ENCODE measurements at places on chromosomes 6 and 20.

GRCh38 chr6:150134280-150134920, 8.4 kb upstream of the PPP1R14C start:
- no peak for DNase-seq

DNA sequence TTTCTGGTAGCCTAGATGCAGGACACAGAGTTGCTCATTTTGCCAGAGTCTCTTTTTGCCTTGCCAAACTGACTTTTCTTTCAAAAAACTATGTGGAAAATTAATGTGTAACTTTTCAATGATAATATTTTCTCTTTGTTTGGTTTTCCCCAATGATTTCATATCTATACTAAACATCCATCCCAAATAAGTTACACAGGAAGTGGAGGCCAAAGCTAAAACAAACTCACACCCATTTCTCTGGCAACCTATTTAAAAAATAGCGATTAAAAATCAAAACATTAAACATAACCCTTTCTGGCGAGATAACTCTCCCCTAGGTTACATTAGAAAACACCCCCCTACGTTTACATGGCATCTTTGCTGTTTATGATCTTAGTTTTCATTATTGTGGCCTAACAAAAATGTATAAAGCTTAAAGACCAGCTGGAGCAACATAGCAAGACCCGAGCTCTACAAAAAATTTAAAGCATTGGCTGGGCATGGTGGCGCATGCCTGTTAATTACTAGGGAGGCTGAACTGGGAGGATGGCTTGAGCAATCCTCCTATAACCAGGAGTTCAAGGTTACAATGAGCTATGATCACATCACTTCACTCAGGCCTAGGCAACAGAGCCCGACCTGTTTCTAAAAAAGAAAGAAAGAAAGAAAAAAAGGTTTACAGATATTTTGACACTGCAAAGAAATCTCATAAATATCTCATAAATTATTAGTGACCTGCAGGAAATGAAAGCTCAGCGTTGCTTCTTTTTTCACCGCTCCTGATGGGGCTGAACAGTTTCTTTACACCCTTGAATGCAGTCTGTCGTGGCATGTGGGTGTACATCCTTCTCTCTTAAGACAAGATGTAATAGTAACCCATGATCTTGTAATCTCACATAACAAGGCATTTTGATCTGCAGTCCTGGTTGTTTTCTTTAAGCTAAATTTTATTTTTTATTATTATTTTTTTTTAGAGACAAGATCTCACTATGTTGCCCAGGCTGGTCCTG, 32.8 kb upstream of the CEP85L start:
- DNase-seq = no peak

DNA sequence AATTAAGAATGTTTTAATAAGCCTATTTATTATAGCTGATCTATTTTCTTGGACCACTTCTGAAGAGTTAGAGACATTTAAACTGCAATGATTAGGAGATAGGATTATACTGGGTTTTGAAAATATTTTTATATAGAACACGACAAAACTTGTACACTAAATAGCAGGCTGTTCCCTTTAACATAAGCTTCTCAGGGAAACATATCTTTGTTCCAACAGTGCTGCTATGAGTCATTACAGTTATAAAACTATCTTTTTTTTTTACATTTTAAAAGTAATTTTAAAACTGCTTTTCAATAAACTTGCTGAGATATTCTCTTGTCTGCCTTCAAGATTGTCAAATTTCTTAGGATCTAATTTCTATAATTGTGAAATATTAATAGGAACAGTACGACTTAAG, 389.1 kb downstream of the ARHGAP18 start:
- no peak for DNase-seq

DNA sequence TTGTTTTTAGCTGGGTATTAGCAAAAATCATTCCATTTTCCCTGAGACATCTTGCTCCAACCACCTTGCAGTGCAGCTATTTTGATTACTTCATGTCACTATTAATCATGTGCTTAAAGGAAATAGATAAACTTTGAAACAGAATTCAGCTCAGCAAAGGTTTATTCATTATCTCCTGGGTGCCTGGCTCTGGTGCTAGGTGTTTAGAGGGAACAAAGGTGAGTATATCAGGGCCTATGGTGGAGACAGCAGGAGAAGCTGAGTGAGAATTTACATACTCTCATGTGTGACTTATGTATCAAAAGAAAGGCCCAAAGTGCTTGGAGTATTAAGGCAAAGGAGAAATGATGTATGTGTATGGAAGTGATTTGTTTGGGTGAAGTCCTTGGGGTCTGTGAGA, 63.8 kb upstream of the BMP2 start:
- DNase-seq = no peak

GRCh38 chr6:132405143-132405915, 4.1 kb upstream of the MOXD1 start:
- DNase-seq = no peak

- no peak for DNase-seq
Measured at GRCh38 chr6:1390946-1391799, 1.8 kb downstream of the FOXF2 start.

GRCh38 chr6:22028403-22029090, 268.3 kb downstream of the PRL start:
- DNase-seq = no peak

DNA sequence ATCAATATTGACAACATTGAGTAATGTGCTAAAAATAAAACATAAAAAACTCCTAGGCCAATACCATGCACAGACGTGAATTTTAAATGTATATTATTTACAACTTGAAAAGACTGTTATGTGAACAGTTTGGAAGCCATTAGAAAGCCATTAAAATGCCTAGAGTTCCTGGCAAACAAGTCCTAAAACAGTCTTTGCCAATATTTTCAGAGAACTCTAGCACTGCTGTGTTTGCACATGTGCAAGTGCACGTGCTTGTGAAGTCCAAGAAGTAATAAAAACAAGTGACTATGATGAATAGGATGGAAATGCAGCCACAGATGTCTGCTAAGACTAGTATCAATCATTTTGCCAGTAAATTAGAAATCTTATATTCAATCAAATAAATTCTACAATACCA, 1447.6 kb downstream of the GRIK2 start:
- DNase-seq = no peak

DNA sequence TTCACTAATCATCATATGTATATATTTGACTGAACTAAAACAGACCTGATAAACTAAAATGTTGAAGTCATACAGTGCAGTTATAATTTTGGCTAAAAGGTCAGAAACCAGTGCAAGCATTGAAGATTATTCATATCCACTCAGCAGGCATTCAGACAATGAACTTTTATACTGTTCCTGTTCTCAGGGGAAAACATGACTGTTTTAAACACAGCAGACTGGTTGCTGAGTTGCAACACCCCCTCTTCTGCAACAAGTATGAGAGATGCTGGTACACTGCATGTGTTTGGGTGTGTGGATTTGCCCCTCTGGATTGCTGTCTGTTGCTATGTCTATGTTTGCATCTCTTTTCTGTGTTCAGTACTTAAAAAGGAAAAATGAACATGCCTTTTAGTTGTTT, 206.8 kb downstream of the EYA4 start:
- DNase-seq = peak; percentile 65

DNA sequence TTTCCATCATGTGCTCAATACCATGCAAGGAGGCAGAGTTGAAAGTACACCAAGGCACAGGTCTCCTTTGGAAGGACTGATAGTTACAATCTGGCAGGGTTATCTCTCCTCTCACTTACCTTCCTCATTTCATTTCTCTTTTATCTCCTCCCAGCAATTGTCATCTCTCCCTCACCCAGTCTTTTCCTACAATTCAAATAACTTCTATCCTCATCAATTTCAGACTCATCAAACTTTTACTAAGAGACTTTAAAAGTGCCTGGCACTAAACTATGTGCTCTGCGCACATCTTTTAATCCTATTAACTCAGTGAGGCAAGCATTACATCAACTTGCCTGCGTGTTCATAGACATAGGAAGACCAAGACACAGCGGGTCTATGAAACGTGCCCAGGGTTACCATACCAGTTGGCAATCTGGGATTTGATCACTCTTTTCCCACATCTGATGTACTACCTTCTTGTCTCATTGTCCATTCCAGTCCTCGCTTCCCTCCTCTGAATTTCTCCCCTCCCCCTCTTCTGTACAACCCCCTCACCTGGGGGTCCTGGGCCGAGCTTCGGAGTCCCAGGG, 1.2 kb downstream of the VARS1 start:
- DNase-seq = peak; percentile 36

DNA sequence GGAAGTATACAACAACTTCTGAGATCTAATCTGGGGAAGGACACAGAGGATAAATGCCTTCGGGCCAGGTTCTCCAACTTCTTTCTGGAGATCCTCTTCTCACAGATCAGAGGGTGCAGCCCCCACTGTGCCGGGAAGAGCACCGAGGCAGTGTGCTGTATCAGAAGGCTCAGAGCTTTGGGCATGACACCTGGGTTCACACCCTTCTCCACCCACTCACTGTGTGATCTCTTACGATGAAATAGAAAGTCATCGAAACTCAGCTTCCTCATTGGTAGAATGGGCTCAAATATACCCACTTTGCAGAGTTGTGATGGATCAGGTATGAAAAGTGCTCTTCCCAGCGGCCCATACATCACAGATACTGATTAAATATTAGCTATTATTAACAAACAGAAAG, 347.5 kb upstream of the SOX4 start:
- no peak for DNase-seq

GRCh38 chr20:33846291-33846935, 35.3 kb downstream of the CHMP4B start:
- peak; percentile 89 for DNase-seq

DNA sequence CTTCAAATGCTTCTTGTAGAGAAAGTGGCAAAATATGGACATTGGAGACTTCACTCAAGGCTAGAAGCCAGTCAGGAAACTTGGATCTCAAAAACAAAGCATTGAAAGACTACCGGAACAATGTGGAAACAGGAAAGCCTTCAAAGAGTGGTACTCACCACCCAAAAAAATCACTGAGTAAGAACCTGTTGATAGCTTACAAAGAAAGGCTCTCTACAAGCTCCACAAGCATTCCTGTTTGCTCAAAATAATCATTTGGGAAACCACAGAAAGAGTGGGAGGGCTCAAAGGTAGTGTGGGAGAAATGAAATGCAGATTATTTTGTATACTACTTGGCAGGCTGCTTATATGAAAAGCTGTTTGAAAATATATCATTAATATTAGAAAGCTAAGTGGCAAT, 9.5 kb upstream of the DST start:
- peak; percentile 84 for DNase-seq

DNA sequence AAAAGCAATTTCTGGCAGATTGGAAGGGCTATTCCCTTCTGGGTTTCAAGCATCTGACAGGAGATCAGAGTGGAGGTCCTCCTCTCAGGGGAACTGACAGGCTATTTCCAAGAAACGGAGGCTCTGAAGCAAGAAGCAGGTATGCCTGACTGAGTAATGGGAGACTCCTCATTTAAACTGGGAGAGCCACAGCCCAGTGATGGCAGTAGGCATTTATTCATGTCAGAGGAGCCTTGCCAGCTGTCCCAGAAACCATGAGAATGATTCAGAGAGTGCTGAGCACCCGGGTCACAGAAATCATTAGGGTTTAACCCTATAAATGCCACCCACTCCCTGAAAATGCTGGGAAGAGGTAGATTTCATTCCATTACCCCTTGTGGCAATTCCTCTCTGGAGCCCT, 247.5 kb upstream of the RNF217 start:
- DNase-seq = no peak

DNA sequence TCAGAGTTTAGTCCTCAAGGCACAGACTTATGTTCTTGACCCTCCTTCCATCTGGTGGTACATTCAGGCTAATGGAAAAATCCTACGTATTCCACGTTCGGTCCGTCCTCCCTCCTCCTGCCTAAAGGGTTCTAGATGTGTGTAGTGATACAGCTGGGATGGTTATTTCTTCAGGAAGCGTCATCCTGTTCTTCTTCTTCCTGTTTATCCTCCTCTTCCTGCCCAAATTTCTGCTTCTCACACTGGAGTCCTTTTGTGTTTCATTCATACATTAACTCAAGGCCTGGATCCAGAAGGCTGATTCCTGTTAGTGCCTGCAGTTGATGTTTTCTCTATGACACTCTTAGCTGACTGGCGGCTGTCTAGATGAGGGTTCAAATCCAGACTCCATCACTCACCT, 16.8 kb upstream of the UNC93A start:
- no peak for DNase-seq

DNA sequence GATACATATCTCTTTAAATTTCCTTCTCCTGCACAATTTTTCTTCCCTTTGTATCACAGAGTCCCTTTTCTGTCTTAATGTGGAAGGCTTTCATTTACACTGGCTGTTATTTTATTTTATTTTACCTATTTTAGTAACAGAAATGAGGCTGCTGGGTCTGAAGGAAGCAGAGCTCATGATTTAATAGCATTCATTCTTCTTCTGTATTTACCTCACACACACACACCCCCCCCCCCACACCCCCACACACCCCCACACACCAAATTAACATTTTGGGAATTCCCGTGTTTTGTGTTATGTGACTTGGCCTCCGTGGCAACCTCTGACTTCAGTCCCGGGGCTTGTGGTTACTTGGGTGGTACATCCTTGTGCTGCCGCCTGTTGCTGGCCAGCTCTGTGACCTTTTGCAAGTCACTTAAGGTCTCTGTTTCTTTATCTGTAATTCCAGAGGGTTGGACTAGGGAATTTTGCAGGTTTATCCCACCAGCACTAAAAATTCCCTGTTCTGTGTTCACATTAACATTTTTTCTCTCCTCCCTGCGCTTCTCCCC, 108.8 kb downstream of the TIAM2 start:
- DNase-seq = peak; percentile 52

- DNase-seq = no peak
Measured at GRCh38 chr6:75419416-75419815, 74.2 kb downstream of the FILIP1 start.

DNA sequence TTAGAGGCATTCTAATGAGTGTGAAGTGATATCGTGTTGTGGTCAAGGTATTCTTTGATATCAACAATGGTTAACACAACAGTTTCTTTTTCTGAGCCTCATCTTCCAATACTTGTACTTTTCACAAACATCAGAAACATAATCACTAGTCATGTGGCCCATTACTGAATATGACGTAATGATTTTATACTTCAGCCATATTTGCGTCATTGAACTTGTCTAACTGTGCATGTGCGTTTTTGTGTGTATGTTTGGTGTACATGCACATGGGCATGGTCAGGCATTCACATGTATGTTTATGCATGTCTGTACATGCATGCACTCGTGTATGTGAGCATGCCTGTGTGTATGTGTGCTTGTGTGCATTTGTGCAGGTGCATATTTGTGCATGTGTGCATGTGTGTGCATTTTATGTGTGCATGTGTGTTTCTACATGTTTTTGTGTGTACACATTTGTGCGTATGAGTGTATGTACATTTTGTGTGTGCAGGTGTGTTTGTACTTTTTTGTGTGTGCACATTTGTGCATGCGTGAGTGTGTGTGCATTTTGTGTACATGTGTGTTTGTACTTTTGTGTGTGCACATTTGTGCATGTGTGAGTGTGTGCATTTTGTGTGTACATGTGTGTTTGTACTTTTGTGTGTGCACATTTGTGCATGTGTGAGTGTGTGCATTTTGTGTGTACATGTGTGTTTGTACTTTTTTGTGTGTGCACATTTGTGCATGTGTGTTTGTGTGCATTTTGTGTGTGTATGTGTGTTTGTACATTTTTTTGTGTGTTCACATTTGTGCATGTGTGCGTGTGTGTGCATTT, 29.4 kb downstream of the PRR18 start:
- DNase-seq = no peak

GRCh38 chr6:76472858-76473257, 400.4 kb upstream of the IMPG1 start:
- DNase-seq = no peak
